ENCODE measurements at places on chromosomes 3 and 15. TPM values are rescaled to one million over a fixed set of nuclear protein-coding genes. Genes with fewer than 3 reads are reported as not detected.

DNA sequence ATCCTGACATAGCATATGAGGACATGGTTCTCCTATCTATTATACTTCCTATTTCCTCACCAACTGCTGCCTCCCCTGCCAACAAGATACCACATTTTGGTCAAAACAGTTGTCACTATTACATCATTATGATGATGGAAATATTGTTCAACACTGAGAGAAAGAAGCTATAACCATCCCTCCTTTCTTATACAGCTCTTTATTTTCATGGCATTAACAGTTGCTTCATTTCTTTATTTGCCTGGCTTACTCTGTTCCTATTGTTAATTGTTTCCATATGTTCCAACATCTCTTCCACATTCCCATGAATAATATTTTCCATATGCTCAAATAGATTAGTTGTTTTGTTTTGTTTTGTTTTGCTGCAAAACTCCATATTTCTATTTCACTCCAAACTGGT lies 40.8 kb upstream of the FILIP1L start:
- no peak for DNase-seq

DNA sequence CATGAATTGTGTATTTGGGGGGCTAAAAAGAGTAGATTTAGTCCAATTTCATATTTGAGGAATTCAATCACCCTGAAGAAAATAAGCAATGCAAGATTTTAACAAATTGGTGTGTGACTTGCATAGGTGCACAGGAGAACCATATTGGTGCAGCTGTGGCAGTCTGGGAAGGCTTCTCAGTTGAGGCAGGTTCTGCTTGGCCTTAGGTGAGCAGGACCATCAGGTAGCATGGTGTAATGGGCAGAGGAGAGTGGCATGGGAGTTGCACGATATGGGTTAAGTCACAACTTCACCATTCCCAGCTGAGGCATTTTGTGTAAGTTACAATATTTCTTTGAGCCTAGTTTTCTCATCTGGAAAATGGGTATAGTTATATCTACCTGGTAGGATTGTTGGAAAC lies 10.5 kb downstream of the EBLN2 start:
- no peak for DNase-seq

The STAB1 gene
- polyA plus RNA-seq: 37.6 TPM

The RPL32 gene
- 1,889 TPM for polyA plus RNA-seq

- no peak for DNase-seq
These were observed 17.0 kb upstream of the ARID3B start for GRCh38 chr15:74523982-74524381.

GRCh38 chr3:10389339-10389738 lies 68.4 kb upstream of the SEC13 start:
- no peak for DNase-seq

GRCh38 chr3:15979495-15979894 lies 181.7 kb upstream of the ANKRD28 start:
- DNase-seq: no peak

The GOLGA8G gene
- 0.08 TPM for polyA plus RNA-seq

GRCh38 chr3:187997490-187997889 lies 156.5 kb upstream of the LPP start:
- DNase-seq: no peak

DNA sequence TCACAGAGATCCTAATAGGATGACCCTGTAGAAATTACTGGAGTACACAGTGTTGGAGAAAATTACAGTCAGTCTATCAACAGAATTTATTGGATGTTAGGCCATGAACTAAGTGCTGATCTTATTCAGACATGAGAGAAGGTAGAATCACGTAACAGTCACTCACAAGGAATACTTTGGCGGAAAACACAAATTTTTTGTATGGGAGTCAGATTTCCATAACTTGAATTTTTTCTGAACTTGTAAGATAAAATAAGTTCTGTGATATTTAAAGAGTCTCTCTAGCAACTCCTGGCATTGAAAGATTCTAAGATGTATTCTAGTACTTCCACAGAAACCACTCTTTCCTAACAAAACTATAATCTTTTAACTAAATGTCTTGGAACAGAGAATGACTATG lies 178.8 kb upstream of the MME start:
- DNase-seq: no peak

GRCh38 chr3:58857402-58857801 lies 190.8 kb upstream of the FAM3D start:
- DNase-seq: no peak

DNA sequence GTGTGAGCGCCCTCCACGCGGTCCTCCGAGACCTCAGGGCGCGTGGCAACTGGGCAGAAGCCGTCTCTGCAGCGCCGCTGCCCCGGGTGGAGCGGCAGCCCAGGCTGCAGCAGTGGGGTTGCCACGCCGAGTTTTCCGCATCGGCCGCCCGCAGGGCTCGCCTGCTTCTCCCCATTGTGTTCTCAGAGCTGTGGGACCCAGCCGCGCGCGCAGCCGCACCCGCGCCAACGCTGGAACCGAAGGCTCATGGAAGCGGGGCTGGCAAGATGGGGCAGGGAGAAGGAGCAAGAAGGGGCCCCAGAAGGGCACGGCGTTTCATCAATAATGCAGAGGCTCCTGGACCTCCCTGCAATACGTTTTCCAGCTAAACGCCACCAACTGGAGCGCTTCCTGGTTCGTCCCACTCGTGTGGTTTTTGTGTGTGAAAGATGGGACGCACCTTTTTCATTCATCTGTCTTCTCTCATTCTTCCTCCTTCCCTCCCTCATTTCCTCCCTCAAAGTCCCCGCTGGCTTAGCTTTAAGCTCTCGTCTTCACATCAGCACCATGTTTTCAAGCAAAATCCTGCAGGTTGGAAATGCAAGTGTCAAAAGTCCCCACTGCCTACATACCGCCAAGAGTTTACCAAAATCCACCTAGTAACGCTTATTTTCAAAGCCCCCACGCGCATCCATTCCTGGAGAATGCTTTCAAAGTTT lies 1.2 kb downstream of the ROBO1 start:
- peak; percentile 8 for DNase-seq

GRCh38 chr15:35958975-35959374 lies 413.0 kb upstream of the DPH6 start:
- DNase-seq: no peak

DNA sequence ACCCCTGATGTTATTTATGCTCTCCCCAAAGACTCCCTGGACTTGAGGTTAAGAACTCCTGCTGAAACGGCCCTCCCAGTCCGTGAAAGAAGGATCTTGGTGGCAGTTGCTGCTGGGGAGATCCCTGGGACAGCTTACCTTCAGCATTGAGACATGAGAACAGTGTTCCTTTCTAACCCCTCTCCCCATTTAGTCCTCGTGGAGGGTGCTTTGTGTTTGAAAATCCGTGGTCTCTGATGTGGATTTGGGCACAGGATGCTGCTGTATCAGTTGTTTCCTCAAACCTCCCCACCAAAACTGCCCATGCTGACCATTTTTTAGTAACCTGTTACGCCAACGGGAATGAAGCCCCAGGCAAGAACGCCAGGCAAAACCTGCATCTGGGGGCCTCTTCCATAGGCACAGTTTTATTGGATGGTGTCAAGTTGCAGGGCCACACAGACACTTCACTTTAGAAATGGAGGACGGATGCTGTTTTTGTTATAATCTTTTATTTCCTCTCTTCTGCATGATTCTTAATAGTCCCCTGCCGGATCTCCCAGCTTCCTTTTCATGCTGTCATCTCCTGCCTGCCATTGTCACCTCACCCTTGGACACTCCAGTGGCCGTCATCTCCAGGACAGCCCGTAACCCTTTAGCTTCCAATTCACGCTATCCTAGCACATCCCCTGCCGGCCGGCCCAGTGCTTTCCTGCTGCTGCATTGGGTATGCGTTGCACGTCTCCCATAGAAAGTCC lies 31.7 kb upstream of the CEMIP start:
- DNase-seq: peak; percentile 24

- no peak for DNase-seq
These were observed 3.6 kb downstream of the GPR87 start for GRCh38 chr3:151312972-151313371.

DNA sequence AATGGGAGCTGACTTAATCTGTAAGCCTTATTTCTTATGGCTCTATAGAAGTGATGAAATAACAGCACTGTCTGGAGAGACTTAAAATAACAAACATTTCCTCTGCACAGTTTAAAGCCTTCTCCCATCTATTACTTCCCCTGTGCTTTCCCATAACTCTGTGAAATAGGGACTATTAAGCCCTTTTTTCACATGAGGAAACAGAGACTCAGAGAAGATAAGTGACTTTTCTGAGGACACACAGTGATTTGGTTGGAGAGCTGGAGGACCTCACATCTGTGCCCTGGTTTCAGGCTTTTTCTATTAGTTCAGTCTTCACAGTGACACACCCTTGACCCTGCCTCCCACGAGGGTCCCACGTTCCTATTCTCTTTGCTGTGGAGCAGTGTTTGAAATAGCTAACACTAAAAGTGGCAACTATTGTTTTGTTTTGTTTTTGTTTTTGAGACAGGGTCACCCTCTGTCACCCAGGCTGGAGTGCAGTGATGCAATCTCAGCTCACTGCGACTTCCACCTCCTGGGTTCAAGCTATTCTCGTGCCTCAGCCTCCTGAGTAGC lies 82.9 kb downstream of the ST6GAL1 start:
- DNase-seq: no peak

The SEMA4B gene
- polyA plus RNA-seq: 43.0 TPM

The KCNMB3 gene
- polyA plus RNA-seq: 8.1 TPM

DNA sequence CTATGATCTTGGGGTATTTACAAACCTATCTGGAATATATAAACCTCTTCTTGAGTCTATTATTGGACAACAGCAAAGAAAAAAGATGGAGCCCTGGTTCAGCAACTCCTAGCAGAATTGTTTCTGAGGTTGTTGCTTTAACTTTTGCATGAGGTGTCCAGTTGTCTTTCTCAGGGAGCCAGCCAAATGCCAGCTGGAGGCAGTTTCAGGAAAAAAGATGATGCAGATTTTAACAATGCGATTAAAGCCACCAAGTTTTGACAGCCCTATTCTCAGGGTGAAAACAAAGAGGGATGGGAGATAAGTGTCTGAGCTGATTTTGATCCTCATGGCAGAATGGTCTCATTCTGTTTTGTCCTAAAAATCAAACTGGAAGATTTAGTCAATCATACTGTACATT lies 181.6 kb upstream of the RASGRP1 start:
- no peak for DNase-seq

The MINDY2 gene
- 31.1 TPM for polyA plus RNA-seq

- no peak for DNase-seq
These were observed 228.2 kb upstream of the TRIM42 start for GRCh38 chr3:140449413-140450256.

GRCh38 chr3:32340611-32341365 lies 50.9 kb upstream of the CMTM7 start:
- DNase-seq: no peak

GRCh38 chr3:140249188-140249587 lies 314.2 kb downstream of the CLSTN2 start:
- no peak for DNase-seq
